Breast epithelium (tissue), 4 donors: ENCODE measurements at places on chromosomes 11 and 22.

GRCh38 chr22:47114813-47115517 lies 352.5 kb downstream of the TBC1D22A start:
- DNase-seq: peak; percentile 35

GRCh38 chr22:17243524-17243923 lies 24.3 kb upstream of the ADA2 start:
- DNase-seq: no peak

GRCh38 chr11:119578521-119579191 lies 150.3 kb downstream of the NECTIN1 start:
- DNase-seq: no peak

DNA sequence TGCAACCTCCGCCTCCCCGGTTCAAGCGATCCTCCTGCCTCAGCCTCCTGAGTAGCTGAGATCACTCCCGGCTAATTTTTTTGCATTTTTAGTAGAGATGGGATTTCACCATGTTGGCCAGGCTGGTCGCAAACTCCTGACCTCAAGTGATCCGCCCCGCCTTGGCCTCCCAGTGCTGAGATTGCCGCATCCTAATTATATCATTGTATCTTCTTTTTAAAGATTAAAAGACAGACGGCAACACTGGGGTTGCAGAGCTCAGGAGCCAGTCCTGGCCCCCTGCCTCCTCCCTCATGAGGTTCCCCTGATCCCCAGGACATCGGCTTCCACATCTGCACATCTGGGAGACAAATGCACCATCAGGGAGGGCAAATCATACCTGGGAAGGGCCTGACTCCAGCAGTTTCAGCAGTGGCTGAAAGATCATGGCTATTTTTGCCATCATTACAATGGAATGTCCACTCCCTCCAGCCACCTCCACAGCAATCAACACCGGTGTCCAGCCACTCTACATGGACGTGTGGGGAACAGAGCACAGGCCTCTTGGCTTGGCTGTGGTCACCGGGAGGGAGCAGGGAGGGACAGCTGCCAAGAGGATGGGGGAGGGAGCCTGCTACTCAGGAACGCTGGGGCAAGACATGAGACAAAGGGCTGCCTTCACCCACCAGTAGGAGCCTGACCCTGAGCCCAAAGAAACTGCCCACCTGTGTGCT lies 9.2 kb upstream of the CELSR1 start:
- no peak for DNase-seq

DNA sequence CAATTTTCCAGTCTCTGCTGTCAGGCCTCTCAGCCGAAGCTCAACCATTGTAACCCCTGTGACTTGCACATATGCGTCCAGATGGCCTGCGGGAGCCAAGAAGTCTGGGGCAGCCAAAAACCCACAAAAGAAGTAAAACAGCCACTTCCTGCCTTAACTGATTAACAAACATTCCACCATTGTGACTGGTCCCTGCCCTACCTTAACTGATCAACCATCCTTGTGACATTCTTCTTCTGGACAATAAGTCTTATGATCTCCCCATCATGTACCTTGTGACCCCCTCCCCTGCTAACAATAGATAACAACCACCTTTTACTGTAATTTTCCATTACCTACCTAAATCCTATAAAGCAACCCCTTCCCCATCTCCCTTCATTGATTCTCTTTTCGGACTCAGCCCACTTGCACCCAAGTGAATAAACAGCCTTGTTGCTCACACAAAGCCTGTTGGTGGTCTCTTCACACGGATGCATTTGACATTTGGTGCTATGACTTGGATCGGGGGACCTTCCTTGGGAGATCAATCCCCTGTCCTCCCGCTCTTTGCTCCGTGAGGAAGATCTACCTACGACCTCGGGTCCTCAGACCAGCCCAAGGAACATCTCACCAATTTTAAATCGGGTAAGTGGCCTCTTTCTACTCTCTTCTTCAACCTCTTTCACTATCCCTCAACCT lies 1.3 kb upstream of the NDUFC2 start:
- peak; percentile 5 for DNase-seq

DNA sequence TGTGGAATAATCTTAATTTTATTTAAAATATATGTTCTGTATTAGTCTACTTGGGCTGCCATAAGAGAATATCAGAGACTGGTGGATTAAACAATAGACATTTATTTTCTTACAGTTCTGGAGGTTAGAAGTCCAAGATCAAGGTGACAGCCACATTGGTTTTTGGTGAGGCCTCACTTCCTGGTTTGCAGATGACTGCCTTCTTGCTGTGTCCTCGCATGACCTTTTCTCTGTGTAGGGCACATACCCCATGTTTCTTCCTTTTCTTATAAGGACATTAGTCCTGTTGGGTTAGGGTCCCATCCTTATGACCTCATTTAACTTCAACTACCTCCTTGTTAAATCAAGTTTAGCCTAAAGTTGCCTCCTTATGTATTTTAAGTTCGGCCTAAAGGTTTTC lies 202.7 kb upstream of the MPPED2 start:
- no peak for DNase-seq

DNA sequence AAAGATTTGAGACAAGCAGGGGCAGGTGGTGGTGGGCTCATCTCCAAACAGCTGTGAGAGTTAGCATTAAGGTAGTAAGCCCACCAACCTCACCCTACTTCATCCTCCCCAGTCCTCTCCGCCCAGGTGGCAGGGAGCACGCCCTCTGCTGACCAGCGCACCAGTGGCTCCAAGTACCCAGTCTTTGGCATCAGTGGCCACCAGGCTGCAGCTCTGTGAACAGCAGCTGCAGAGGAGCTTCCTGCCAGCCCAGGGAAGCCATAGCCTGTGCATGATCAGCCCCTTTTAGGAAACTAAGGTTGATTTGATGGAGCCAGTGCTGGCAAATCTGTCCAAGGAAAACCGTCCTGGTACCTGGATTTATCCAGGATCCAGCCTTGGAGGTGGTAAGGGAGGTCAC lies 21.7 kb downstream of the CAVIN3 start:
- no peak for DNase-seq

GRCh38 chr22:34776817-34777216 lies 289.1 kb upstream of the ISX start:
- DNase-seq: no peak

DNA sequence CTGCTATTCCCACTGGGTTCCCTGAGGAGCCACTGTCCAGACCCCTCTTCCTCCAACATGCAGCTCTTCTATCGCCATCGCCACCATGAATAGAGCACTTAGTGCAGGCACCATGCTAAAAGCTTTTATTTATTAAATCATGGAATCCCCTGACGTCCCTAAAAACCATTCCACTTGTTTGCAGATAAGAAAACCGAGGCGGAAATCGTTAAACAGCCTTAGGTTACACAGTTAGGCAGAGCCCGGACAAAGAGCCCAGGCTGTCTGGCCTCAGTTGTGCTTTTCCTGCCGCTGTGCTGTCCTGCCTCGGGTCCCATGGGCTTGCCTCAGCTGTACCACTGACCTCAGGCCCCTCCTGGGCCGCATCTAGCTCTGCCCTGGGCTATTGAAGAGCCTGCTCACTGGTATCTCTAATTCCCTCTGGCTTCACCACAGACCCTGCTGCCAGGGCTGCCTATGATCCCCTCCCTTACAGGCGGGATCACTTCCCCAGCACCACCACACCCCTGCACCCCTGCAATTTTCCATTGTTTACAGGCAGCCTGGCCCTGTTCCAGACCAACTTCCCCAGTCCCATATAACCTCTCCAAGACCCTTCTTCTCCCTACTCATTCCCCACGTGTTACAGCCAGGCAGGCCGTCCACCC lies 13.0 kb upstream of the TUB start:
- DNase-seq: no peak

- DNase-seq: no peak
These were observed at the start of gene LYVE1 for GRCh38 chr11:10568486-10568941. TSS of gene LYVE1 (minus strand) at chr11:10568665. CDS start at chr11:10568532, 133 bp downstream.

DNA sequence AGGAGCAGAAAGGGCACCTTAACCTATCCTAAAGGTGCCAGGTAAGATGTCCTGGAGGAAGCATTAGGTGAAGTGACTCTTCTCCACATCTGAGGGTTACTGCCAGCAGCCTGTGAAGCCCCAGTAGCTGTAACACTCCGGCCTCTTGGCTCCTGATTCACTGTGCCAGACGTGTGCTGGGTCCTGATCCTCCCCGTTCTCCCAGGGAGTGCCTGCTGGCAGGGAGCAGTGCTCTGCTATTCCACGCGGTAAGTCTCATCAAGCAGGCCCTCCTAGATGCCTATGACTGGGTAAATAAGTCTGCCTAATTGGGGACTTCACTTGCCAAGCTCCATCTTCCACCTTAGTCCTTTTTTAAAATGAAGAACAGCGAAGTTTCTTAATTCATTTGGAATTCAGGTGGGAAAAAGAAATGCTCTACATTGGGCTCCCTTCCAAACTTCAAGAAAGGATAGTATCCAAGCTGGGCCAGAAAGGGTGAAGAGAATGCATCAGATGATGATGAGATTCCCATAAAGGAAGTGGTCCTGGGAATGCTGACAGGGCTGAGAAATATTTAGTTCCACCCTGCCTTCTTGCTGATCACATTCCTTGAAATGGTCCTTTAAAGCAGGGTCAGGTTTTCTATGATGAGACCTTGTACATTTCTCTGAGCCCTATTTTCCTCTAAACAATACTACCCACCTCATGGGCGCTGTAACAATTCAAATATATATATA lies 188.0 kb downstream of the MAML2 start:
- no peak for DNase-seq

DNA sequence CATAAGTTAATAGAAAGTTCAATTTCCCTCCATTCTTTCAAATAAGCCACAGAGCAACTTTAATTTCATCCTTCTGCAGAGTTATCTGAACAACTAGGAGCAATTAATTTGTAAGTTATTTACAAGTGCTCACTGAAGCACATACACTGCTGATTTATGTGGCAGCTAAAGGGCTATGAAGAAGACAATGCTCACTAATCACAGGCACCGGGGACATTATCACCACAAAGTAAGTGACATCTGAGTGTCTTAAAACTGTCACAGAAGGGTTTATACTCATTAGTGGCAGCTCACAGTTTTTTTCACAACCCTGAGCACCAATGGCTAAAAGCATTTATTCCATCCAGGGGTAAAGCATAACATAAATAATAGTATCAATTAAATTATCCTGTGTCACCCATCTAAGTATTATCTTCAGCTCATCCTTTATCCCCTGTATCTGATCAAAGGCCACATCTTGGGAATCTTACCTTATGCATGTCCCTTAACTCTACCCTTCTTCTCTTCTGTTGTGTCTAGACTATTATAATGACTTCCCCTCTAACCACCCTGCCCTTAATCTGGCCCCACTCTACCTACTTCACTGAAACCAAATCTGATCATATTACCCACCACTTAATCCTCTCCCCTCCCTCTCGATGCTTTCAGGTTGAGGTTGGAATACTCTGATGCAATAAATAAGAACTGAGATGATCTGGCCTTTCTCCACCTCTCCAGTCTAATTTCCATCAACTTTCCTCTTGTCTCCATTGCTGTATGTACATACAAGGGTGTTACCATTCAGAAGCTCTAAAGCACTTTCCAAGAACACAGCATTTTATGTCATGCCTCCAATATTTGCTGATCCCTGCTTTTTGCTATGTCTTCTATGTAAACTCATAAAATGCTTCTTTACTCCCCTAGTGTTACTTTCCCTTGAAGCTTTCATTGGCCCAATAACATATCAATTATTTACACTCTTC lies 252.7 kb downstream of the CASP12 start:
- DNase-seq: no peak

DNA sequence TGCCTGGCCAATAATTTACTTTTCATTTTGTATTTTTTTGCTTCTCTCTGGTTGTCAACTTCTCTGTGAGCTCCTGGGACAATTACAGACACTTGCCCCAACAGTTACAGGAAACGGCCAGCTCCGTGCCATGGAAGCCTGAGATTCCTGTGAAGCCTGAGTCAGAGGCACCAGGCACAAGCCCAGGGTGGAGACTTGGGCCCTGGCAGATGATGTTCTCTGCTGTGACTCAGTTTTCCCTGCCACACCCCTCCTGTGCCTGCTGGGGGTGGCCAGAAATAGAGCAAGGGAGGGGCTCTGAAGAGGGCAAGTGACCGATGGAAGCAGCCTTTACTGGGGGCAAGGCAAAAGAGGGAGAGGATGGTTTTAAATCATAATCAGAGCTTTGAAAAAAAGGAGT lies 4.9 kb downstream of the ATP5MGL start:
- DNase-seq: no peak

- DNase-seq: no peak
These were observed 20.9 kb upstream of the NARS2 start for GRCh38 chr11:78595436-78596130.

DNA sequence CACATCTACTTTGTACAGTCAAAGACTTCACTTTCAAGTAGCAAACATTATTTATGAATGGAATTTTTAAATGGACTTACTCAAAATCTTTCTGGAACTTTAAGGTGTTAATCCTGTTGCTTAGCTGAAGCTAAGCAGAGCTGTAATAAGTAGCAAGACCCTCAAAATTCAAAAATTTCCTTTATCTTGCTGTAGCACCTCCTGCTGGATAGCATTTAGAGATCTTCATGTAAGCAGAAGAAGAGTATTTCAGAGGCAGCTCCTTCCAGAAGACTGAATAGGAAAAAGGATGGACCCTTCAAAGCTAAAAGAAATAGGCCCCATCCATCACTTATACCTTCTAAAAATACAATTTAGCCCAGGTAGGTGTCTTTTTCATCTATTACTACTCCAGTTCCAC lies 3.4 kb downstream of the PHF21A start:
- DNase-seq: no peak

DNA sequence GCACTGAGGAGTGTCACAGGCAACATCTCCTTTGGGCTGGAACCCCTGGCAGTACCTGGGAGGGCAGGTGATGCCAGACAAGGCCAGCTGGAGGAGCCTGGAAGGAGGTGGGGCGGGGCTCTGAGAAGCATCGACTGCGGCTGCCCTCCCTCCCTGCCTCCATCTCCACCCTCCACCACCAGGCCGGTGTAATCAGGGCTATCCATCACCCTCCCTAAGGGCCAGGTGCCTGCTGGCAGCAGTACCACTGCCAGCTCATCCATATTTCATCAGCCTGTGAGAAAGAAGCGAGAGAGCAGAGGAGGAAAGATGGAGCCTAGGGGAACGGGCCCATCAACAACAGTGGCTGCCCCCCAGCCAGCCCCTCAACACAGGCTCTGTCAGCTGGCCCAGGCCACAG lies 51.4 kb upstream of the RASD2 start:
- no peak for DNase-seq

- no peak for DNase-seq
These were observed 58.2 kb downstream of the ZNF280B start for GRCh38 chr22:22450343-22450839.

GRCh38 chr11:46075168-46075567 lies 46.1 kb downstream of the PHF21A start:
- DNase-seq: no peak

- DNase-seq: no peak
These were observed 62.9 kb upstream of the CARD18 start for GRCh38 chr11:105202422-105202821.

GRCh38 chr11:31957674-31958073 lies 133.2 kb upstream of the RCN1 start:
- DNase-seq: no peak

DNA sequence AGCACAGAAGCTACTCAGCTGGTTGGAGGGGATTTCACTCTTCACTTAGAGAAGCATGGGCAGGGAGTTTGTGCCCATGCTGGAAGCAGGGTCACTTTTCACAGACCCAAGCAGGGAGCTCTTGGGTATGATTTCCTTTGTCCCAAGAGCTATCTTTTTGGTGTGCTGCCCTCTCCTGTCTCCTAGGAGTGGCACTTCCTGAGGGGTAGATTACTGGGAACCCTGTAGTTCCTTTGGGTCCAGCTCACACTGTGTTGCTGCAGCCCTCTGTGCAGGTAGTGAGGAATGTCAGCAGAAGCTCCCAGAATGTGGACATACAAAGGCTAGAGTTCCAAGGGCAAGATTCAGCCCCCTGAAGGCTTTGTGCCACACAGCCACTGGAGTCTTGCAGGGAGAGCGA lies 537.1 kb upstream of the ANO3 start:
- no peak for DNase-seq
